ENCODE measurements at places on chromosomes 6 and 20.

DNA sequence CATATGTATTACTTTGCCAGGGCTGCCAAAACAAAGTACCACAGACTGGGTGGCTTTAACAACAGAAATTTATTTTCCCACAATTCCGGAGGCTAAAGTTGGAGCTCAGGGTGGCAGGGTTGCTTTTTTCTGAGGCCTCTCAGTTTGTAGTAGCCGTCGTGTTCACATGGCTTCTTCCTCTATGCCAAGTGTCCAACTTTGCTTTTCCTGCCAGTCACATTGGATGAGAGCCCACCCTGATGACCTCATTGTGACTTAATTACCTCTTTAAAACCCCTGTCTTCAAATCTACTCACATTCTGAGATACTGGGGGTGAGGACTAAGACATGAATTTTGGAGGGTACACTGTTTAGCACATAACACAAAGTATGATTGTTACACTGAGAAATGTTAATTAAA is 9.9 kb upstream of the ECT2L start:
- no peak for DNase-seq

DNA sequence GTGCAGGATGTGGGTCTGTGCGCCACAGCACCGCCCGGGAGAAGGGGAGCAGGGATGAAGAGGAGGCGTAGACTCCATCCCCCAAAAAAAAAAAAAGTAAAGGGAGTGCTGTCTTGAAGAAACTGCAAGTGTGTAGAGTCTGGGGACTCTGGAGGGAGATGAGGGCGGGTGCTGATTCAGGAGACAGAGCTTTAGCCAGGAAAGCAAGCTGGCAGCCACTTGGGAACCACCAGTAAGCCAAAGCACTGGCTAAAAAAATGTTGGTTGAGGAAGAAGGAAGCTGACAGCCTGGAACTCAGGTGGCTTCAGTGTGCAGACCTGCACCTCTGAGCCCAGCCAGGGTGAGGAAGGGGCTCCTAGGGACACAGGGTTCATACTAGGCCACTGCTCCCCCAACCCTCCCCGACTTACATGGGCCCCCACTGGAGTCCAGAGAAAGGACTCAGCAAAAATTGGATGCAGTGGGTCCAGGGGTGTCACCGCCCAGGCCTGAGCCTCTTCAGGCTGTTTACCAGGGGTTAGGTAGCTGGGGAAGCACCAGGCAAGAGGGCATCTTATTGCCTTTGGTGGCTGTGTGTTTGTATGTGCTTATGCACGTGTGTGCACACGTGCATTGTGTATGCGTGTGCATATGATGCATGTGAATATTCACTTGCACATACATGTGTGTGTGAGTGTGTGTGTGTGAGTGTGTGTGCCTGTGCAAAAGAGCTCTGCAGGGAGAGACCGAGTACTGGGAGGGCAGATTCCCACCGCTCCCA is 153.5 kb upstream of the MLN start:
- no peak for DNase-seq

GRCh38 chr6:138382498-138383265 is 5.0 kb downstream of the SMIM28 start:
- no peak for DNase-seq

- DNase-seq: no peak
Observed at GRCh38 chr20:5703681-5704101, 46.5 kb upstream of the SHLD1 start.

- DNase-seq: no peak
Observed at GRCh38 chr6:1705630-1706029, 95.9 kb downstream of the FOXC1 start.

DNA sequence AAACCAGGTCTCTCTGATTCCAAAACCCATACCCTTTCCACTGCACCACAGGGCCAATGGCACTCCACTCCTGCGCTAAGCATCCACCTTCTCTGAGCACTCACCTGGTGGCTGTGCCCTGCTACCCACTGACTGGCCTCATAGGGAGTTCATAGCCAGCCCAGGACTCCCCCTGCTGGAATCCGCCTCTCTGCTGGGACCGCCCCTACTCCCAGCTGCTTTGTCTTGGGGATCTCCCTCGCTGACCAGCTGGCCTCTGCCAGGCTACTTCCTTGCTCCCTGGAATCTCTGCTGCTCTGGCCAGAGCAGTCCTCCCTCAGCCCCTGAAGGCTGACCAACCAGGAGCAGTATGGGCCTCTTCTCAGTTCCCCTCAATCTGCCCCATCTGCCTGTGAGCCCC is 129.7 kb downstream of the FAXC start:
- DNase-seq: no peak

DNA sequence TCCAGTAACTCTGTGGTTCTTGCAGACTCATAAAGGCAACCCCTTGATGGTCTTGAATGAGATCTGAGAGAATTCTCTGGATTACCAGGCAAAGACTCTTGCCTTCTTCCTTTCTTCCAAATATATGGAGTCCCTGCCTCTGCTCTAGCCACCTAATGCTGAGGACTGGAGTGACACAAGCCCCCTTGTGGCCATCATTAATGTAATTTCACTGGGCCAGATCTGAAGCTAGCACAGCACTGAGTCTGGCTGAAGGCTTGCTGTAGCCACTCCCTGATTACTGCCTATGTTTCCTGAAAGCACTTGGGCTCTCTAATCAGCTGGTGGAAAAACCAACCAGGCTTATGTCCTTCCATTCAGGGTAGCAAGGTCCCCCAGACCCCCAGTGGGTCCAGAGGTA is 559.3 kb upstream of the IRAK1BP1 start:
- DNase-seq: no peak

GRCh38 chr6:13761361-13762036 is 49.9 kb upstream of the RANBP9 start:
- DNase-seq: no peak

DNA sequence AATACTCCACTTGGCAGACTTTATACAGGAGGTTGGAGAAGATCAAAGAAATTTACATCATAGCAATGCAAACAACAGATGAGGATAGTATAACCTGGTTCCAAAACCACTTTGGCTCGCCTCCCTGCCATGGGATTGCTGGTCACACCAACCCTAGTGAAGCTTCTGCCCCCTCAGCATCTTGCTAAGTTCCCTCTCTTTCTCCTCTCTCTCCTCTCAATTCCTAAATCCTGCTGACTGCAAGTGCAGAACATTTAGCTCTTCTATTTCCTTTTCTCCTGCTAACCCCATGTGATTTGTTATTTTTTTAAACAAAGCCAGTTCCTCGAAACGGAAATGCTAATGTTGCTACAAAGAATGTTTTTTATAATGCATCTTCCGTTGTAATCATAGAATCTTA is 50.3 kb upstream of the LY86 start:
- no peak for DNase-seq

- DNase-seq: no peak
Observed at GRCh38 chr20:19816386-19816785, 58.3 kb downstream of the RIN2 start.

DNA sequence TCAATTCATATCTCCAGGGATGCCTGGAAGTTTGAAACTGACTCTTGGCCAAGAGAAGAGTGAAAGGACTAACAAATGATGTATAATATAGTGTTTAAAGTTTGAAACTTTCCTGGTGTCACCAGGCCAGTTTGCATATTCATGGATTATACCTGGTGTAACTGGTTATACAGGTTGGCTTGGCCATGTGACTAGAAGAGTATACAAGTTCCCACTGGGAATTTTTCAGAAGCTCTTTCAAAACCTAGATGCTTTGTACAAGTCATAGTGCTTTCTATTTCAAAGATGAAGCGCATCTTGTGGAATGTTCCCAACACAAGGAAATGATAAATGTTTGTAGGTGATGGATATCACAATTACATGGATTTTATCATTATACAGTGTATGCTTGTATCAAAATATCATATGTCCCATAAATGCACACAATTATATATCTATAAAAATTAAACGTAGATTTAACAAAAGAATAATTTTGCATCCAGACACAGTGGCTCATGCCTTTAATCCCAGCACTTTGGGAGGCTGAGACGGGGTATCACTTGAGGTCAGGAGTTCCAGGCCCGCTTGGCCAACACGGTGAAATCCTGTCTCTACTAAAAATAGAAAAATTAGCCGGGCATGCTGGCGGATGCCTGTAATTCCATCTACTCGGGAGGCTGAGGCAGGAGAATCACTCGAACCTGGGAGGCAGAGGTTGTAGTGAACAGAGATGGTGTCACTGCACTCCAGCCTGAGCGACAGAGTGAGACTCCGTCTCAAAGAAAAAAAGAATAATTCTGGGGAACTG is 1420.2 kb downstream of the GRIK2 start:
- no peak for DNase-seq

DNA sequence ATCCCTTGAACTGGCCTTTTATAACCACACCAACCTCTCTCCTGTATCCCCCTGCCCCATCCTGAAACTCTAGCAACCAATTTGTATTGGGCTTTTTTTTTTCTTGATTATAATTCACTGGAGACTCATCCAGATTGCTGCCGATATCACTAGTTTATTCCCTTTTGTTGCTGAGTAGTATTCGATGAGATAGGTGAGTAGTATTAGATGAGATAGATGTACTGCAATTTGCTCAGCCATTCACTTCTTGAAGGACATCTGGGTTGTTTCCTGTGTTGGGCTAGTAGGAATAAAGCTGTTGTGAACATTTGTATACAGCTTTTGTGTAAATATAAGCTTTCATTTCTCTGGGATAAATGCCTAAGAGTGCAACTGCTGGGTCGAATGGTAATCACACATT is 58.2 kb downstream of the GCLC start:
- DNase-seq: no peak

DNA sequence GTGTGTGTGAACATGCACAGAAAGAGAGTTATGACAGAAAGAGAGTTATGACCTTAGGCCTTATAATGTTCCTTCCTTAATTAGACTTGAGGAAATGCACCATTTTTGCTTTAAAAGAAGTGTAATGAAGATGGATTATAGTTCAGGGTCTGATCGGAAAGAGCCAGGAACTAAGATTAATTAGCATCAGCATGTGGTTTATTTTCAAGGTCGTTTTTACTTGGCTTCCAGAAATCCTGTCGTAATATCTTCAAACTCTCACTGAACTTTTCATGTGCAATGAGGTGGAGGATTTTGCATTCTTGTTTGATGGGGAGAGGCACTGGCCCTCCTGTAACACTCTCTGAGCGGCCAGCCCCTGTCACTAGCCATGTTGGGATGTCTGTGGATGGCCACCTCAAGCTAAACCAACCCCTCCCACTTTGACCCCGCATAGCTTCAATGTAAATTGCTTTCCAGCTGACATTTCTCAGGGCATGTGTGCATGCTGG is 116.8 kb downstream of the CDC5L start:
- no peak for DNase-seq

Measured in stimulated activated CD8-positive, alpha-beta memory T cell treated with anti-CD3 and anti-CD28 coated beads, Interleukin-4, amount 100 ng/mL, for 24 hours (primary cell).